ENCODE measurements at places on chromosomes 5 and 9. TPM values are rescaled to one million over a fixed set of nuclear protein-coding genes. Genes with fewer than 3 reads are reported as not detected.

The CDH9 gene
- 16.0 TPM for total RNA-seq

The XRCC4 gene
- 8.8 TPM for total RNA-seq

DNA sequence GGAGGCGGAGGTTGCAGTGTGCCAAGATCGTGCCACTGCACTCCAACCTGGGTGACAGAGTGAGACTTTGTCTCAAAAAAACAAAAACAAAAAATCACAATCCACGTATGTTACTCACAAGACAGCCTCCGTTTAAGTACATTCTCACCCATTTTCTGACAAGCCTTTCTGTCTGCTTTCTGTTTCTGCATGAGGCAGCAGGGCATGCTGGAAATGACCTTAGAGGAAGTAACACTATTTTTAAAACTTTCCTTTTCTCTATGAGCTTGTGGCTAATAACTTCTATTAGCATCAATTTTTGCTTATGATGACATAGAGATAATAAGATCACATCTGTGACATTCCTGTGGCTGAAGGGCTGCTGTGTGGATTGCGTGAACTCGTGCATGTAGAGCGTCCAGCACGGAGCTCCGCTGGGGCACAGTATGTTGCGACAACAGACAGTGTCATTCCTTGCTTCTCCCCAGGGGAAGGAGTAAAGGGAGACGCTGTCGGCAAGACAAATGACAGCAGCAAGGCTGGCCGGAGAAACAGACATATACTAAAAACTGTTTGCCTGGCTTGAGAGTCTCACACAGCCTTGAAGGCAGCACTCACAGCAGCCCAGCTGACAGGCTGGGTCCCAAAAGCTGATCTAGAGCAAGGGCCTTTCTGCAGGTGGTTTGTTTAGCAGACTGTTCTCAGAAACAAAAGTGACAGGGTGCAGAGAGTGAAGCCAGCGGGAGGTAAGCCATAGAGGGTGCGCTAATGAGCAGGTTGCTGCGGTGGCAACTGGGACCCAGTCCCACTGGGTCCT, 1.6 kb downstream of the BTNL3 start:
- no peak for DNase-seq

The CARD9 gene
- 1.9 TPM for total RNA-seq

DNA sequence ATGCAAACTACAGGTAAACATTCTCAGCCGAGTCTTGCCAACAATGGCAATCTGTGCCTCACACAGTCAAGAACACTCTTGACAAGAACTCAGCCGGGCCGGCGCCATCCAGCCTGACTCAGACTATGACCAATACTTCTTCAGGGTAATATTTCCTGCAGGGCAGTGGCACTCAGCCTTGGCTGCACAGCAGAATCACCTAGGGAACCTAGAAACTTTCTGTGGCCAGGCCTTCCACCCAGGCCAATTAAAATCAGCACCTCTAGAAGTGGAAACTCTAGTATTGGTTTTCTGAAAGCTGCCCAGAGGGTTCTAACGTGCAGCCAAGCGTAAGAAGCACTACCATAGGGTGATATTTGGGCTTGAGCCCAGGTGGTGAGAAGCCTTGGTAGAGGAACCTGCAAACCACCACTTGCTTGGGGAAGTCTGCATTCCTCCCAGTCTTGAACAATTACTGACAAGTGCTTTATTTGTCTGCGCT, 120.6 kb downstream of the TTLL11 start:
- no peak for DNase-seq

DNA sequence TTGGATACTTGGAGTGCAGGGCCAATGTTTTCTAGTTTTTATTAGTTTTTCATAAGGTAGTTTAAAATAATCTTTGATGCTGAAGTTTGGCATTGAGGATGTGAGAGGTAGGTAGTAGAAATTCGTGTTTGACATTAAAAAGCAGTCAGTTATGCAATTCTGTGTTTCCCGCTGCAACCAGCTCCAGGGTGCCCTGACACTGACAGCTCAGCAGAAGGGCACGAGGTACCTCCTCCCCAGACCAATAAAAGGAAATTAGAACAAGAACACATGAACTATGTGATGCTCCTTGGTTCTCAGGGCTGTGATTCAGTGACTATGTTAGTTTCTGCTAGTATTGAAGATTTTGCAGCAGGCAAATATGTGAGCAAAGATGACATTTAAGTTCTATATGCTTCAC, 40.2 kb downstream of the NSUN2 start:
- no peak for DNase-seq

The BAAT gene
- not detected for total RNA-seq

The BTNL8 gene
- total RNA-seq: not detected

The ADAMTS6 gene
- total RNA-seq: 62.3 TPM

The CSF2 gene
- total RNA-seq: not detected

DNA sequence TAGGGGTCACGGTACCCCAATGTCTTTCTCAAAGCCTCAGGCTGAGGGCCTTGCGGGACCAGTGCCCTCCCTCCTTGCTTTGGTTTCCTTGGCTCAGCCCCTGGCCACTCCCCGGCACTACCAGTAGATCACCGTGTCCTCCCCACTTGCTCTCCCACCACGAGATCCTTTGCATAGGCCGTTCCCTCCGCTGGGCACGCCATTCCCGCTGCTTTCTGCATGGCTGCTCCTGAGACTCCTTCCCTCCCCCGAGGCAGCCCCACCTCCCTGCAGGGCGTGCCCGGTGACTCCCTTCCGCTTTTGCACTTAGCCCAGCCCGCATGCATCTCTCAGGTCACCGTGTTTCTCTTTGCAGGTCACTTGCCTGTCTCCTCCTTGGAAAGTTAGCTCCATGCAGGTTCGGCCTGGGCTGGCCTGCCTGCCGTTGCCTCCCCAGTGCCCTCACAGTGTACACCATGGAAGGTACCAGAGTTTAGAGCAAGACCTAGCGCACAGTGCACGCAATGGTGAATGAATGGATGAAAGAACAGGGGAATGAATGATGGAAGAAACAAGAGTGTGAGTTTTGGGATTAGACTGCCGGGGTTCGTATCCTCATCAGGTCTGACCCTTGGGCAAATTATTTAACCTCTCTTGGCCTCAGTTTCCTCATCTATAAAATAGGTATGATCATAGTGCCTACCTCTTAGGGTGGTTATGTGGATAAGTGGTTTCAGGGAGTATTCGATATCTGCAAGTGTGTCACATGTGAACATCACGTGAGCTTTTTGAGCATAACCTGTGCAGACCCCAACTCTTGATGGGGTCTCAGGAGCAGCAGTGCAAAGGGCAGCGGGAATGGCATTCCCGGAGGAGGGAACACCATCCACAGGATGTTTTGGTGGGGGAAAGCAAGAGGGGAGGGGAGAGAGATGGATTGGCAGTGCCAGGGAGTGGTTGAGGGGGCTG, 214.3 kb downstream of the C9orf50 start:
- no peak for DNase-seq

DNA sequence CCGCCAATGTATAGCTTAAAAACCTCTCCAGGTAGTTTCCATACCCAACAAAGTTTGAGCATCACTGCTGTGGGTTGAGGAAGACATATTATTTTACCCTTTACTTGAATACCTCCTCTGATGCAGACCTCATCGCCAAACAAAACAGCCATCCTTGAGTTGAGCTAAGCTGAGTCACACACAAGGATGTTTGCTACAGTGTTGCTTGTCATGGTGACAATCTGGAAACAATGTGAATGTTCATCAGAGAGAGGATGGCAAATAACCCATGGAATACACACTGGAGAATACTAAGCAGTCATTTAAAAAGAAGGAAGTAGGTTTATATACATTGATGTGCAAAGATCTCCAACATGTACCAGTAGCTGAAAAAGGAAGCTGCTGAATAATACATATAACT, 41.1 kb upstream of the TCF7 start:
- DNase-seq: no peak

DNA sequence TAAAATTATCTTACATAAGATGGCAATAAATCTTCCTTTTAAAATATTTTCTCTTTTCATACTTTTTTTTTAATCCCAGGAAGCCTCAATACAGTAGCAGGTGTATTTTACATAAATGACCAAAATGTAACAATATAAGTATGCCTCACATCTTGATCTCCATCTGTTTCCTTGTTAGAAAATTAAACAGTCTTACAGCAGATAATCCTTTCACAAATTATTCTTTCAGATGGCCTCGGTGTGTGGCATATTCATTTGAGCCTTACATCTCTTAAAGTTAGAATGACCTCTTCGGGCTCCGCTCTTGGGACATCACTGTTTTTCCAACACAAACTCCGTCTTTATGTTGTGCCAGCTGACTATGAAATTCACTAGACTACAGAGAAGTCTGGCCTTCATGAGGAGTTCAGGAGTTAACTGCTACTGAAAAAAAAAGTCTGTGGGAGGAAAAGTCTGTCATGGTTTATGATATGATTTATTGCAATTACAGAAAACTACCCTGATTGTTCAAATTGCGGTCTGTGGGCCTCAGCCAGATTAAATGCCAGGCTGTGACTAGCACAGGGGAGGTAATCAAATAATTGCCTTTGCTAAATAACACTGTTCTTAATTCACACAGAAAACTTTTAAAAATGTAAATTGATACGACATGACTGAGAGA, 292.9 kb upstream of the PUM3 start:
- DNase-seq: no peak

DNA sequence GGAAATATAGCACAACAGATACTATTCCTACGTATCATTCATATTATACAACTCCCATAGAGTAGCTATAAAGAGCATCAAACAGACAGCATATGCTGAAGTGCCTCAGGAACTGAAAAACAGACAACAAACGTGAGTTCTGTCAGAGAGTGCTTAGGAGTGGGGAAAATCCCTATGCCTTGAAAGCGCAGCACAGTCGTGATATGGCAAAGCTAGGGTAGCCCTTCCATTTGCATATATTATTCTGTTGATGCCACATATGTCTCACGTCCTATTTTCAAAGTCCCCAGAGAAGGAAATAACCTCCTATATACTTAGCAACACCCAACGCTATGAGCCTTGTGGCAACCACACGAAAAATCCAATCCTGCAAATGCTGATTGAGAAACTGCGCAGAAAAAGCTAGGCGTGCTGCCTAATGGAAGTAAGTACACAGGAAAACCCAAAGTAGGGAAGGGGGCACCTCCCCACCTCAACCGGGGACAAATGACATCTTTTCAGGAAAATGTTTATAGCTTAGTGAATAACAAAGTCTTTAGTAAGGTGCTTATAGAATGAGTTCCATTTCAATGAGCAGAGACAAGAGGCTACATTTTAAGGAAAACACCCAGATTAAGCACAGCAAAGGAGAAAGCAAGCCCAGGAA, 105.1 kb downstream of the MED10 start:
- DNase-seq: no peak
